ENCODE measurements at places on chromosomes 7 and 10.

- no peak for DNase-seq
These were observed 25.1 kb downstream of the FAM13C start for GRCh38 chr10:59337201-59337652.

GRCh38 chr7:95026421-95027072 lies 119.2 kb downstream of the PPP1R9A start:
- no peak for DNase-seq

- DNase-seq, result no peak
These were observed 60.6 kb upstream of the LRRN3 start for GRCh38 chr7:111030336-111030735.

DNA sequence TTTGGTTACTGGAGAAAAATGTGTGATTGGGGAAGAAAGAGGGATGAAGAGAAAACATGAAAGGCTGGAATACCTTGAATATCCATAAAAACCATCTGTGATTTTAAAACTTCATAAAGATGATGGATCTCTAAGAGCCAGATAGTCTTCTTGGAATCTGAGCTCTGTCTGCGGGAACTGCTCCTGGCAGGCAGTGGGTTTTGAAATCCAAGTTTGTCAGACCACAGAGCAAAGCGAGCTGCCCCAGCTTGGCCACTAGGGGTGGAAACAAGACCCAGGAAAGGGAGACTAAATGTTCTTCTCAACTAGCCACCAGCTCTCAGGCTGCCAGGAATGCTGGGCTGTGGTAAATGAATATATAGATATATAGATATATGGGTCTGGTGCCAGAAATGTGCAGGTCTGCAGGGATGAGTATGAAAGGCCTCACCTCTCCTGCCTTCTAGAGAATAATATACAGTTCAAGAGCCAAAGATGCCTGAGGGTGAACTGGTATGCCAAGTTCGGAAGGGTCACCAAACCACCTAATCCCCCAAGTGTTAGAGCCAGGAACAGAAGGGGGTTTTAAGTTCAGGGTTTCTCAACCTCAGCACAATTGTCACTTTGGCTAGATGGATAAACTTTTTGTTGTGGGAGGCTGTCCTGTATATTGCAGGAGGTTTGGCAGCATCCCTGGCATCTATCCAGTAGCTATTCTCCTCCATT lies 208.8 kb downstream of the KCNMA1 start:
- DNase-seq, result no peak

GRCh38 chr10:108031505-108031904 lies 867.0 kb upstream of the SORCS1 start:
- DNase-seq, result no peak

- no peak for DNase-seq
These were observed 30.5 kb downstream of the FZD1 start for GRCh38 chr7:91294639-91295220.

- no peak for DNase-seq
These were observed 8.5 kb downstream of the SP8 start for GRCh38 chr7:20778063-20778721.

DNA sequence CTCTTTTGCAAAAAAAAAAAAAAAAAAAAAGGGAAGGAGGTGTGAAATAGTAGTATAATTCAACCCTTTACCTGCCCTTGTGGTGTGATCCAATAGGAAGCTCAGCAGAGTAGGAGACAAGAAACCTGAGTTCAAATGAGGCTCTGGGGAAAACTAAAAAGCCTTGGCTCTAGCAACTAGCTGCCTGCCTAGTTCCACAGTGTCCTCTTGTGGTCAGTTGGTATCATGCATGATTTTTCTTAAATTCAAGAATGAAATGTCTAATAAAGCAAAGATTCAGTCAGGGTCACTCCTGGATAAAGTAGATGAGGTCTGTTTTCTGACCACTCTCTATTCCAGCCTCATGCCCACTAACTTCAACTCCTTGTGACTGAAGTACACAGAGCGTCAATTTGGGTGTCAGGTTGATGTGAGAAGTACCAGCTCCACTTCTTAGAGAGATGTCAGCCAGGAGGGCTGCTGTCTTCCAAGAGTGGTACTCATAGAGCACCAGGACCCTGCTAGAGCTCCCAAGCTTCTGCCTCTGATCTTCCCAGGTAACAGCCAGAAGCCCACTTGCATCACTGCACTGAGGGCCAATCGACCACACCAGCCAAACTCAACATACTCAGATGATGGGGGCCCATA lies 10.5 kb downstream of the LSM5 start:
- peak; percentile 49 for DNase-seq

GRCh38 chr10:101029520-101030295 lies 1.2 kb downstream of the PDZD7 start:
- DNase-seq, result no peak

DNA sequence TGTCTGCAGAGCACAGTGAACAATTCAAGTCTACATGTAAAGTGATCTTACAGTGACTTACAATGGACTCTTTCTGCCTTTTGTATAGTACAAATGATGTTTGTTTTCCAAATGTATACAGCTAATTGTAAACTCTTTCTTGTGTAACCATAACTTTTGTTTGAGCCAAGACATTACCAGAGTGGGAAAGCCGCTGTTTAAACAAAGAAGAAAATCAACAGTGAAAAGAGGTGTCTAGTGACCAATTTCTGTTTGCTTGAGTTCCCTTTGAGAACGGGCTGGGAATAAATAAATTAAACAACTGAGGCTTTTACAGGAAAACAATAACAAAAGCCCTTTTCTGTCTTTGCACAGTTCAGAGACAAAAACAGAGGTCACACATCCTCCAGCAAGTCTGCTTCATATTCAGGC lies 1163.4 kb downstream of the CNTNAP2 start:
- peak; percentile 39 for DNase-seq

DNA sequence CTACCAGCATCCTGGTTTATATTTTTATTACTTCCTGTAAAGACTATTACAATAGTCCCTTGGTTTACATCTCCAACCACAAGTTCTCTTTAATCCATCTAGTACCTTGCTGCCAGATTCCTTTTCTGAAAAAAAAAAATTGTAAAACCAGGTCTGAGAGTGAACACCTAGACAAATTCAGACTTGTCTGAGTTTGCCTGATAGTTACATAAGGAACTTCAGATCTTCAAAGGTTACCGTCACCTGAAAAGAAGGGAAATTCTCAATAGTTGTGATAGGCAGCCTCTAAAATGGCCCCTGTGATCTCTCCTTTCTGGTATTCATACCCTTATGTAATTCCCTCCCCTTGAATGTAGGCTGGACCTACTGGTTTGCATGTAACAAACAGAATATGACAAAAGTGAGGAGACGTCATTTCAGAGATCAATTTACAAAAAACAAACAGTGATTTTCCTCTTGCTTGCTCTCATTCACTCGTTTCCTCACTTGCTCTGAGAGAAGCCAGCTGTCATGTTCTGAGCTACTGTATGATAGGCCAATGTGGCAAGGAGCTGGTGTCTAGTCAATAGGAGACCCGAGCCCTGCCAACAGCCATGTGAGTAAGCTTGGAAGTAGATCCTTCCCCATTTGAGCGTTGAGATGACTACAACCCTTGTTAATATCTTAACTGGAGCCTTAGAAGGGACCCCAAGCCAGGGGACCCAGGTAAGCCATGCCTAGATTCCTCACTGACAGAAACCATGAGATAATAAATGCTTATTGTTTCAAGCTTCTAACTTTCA lies 110.9 kb upstream of the LSM8 start:
- DNase-seq, result no peak

DNA sequence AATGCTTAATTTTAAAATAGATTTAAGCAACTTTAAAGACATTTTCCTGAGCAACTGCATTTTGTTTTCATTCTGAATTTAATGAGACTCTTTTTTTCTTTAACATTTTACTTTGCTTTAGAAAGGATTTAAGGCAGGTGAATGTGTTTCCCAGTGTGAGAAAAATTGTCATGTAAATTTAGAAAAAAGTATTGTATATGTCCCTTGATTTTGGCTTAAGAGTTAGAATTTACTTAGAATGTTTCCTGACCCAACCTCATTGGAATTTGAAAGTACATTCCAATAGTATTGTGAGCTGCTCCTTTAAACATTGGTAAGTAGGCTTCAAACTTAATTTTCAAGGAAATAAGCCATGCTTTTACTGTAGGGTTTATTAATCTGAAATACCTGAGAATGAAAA lies 110.2 kb downstream of the PTEN start:
- DNase-seq, result no peak

GRCh38 chr10:121526801-121527221 lies 71.4 kb downstream of the FGFR2 start:
- peak; percentile 73 for DNase-seq

DNA sequence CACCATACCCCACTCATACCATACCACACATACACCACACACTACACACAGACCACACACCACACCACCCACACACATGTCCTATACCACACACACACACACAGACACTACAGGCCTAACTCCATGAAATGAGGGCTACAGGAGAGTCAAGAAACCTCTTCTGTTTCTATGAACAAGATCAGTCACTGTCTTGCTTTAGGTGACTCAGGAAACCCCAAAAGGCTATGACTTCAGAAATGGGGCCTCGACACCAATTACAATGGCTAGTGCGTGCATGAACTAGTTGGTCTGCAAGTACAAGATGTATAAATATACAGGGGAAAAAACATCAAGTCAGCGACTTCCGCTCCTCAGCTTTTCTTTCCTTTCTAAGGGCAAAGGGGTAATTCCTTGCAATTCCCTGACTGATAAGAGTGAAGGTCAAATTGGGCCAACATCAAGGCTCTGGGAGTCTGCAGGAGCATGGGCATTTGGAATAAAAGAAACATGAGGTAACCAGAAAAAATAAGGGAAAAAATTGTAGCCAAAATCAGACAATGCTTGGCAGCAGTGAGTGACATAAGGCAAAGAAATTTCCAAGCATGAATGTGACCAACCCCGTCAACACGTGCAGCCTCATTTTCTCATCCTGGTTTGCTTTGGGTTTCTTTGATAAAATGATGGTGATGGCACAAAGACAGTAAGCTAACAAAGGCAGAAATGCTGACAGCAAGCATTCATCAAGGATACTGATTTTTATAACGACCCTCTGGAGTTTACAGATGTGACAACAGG lies 1.5 kb downstream of the PKD1L1 start:
- no peak for DNase-seq

DNA sequence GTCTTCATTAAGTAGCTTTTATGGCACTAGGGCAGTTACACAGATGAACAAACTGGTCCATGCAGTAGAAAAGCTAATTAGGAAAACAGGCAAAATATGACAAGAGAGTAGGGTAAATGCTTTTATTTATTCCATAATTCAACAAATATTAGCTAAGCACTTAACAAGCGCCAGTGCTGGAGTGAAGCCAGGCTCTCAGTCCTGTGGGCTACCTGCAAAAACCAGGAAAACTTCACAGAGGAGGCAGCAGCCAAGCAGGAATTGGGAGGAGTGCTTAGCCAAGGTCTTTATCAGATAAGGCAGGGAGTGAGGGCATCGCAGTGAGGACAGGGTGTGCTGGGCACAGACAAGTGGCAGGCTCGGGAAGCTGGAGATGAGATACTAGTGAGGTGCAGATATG lies 4.9 kb upstream of the KAT6B start:
- DNase-seq, result no peak

- no peak for DNase-seq
These were observed 156.3 kb downstream of the CCDC71L start for GRCh38 chr7:106504645-106505044.

GRCh38 chr10:6525599-6526165 lies 54.4 kb downstream of the PRKCQ start:
- no peak for DNase-seq

DNA sequence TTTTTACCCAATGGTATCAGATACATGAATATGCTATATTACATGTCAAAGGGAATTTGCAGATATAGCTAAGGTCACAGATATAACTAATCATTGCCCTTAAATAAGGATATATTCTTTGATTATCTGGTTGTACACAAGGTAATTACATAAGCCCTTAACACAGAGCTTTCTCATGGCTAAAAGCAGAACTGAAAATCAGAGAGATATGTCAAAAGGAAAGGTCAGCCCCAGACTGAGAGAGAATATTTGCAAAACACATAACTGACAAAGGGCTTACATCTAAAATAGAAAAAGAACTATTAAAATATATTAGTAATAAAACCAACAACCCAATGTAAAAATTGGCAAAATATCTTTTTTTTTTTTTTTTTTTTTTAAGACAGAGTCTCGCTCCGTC lies 1029.5 kb upstream of the LRRN3 start:
- no peak for DNase-seq

GRCh38 chr10:124686707-124687376 lies 57.3 kb downstream of the FAM53B start:
- no peak for DNase-seq

DNA sequence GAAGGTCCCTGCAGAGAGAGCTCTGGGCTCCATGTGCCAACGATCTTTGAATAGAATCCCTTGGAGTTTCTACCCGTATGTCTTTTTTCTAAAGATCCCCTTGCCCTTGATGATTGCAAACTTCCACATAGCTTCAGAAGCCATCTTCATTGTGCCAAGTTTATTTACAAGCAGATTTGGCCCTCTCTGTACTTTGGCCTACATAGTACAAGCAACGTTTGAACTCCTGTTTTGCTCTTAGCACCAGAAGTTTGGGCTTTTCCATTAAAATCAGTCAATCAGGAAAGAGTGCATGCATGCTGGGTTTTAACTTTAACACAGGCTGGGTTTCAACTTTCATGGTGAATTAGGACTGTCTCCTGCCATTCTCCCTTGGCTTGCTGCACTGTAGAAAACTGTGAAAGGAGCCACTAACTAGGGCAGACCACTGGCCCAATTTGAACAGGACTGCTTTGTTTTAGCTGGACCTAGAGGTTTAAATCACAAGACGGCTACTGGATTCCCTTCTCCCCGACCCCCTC lies 557.6 kb upstream of the GALNT17 start:
- DNase-seq, result no peak

GRCh38 chr7:116194115-116194514 lies 16.2 kb upstream of the TES start:
- DNase-seq, result no peak

GRCh38 chr10:75335983-75336382 lies 65.6 kb downstream of the ZNF503 start:
- no peak for DNase-seq

GRCh38 chr10:89783406-89783805 lies 82.0 kb downstream of the KIF20B start:
- no peak for DNase-seq

GRCh38 chr10:86391986-86392722 lies 25.6 kb upstream of the GRID1 start:
- no peak for DNase-seq

DNA sequence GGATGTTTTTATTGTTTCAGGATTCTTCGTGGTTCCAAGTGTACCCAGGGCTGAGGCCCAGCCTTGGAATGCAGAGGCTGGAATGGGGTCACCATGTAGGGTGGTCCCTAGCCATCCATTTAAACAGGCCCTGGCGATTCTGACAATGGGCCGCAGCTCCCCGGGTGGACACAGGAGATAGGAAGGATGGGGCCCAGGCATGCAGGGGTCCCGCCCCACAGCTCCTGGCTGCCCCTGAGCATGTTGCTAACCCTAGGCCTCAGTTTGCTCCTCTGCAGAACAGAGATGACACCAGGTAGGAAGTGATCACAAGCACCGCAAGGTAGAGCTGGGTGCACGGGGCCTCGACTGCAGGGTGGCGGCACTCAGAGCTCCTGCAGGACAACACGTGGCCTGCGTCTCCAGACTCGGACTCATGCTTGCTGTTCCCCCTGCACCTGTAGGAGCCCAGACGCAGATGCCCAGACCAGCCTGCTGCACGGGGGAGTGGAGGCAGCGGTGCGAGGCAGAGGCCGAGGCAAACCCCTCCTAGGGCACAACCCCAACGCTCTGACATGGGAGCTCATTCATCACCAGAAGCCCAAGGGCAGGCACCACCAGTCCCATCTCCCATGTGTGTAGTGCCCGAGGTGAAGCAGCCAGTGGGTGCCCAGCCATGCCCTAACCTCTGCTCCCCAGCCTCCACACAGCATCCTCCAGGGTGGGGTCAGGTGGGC lies 25.5 kb downstream of the VIPR2 start:
- DNase-seq, result no peak

GRCh38 chr7:12638851-12639456 lies 48.5 kb upstream of the ARL4A start:
- no peak for DNase-seq
